ENCODE measurements at places on chromosomes 2 and 18.

GRCh38 chr2:95158891-95159619, 593 bp downstream of the ZNF514 start:
- no peak for DNase-seq

GRCh38 chr2:239569401-239570090, 168.7 kb upstream of the HDAC4 start:
- no peak for DNase-seq

GRCh38 chr2:208036357-208036756, 11.0 kb upstream of the PLEKHM3 start:
- DNase-seq: no peak

- no peak for DNase-seq
These were observed 47.0 kb downstream of the MTCL1 start for GRCh38 chr18:8752329-8752728.

DNA sequence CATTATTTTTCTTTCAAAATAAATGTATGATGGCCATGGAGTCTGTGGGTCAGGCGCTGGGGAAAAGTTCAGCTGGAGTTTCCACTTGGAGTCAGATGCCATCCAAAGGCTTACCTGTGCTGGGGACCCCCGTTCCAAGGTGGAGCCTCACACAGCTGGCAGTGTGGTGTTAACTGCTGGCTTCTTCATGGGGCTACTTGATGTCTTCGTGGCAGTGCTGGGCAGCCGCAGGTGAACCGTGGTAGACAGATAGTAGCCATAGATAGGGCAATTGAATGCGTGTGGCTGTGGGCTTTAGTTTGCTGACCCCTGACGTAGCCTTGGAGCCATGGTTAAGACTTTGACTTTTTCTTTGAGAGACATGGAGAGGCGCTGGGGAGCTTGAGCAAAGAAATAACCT, 83.1 kb downstream of the HS6ST1 start:
- no peak for DNase-seq

GRCh38 chr2:63589148-63589958, 590 bp downstream of the MDH1 start:
- DNase-seq: no peak

- DNase-seq: no peak
These were observed 207.6 kb downstream of the MGAT5 start for GRCh38 chr2:134461511-134461910.

GRCh38 chr2:112010751-112011150, 44.3 kb upstream of the TMEM87B start:
- DNase-seq: no peak

DNA sequence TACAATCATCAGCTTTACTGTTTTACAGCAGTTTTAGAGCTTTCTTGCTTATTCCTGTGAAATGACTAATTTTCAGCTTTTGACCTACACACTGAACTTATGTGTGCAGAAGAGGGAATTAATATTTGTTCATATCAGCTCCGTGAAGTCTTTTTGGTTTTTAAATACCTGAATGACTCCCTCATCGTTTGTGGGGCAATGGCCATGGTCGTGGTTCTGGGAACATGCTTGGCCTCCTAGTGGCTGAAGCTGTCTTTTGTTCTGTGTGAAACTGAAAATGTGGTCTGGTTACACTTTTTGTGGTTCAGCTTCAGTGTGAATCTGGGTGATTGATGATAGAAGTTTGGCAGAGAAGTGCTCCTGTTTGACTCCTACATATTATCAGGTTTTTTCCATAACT, 408.1 kb downstream of the THSD7B start:
- DNase-seq: no peak

GRCh38 chr2:202147775-202148174, 74.7 kb downstream of the KIAA2012 start:
- no peak for DNase-seq

GRCh38 chr2:188678882-188679281, 295.3 kb upstream of the COL3A1 start:
- no peak for DNase-seq

DNA sequence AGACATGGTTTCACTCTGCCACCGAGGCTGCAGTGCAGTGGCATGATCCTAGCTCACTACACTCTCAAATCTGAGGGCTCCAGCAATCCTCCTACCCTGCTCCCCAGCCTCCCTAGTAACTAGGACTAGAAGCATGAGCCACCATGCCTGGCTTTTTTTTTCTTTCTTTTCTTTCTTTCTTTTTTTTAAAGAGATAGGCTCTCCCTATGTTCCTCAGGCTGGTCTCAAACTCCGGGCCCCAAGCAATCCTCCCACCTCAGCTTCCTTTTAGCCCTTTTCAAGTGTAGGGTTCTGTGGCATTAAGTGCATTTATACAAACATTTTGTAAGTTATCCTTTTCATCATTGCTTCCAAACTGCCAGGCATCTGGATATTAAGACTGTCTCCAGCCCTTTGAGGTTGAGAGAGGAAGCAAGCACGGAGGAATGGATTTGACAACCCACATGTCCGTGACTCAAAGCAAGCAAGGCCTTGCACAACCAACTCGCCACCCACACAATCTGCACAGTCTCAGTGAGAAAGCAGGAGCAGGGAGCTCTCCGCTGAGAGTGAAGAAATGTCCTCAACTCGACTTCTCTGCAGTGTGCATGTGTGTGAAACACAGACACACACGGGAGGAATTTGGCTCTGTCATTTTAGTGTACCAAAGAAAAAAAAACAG, 65.6 kb downstream of the ATP8B1 start:
- no peak for DNase-seq

DNA sequence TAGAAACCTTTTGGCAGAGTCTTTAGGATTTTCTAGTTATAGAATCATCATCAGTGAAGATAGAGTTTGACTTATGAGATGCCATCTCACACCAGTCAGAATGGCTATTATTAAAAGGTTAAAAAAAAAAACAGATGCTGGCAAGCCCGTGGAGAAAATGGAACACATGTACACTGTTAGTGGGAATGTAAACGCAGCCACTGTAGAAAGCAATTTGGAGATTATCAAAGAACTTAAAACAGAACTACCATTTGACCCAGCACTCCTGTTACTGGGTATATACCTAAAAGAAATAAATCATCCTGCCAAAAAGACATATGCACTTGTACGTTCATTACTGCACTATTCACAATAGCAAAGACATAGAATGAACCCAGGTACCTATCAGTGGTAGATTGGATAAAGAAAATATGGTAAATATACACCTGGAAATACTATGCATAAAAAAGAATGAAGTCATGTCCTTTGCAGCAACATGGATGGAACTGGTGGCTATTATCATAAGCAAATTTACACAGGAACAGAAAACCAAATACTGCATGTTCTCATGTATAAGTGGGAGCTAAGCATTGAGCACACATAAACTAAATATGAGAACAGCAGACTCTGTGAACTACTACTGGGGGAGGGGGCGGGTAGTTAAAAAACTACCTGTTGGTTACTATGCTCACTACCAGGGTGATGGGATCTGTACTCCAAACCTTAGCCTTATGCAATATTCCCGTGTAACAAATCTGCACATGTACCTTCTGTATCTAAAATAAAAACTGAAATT, 279.0 kb downstream of the KIAA1328 start:
- no peak for DNase-seq

DNA sequence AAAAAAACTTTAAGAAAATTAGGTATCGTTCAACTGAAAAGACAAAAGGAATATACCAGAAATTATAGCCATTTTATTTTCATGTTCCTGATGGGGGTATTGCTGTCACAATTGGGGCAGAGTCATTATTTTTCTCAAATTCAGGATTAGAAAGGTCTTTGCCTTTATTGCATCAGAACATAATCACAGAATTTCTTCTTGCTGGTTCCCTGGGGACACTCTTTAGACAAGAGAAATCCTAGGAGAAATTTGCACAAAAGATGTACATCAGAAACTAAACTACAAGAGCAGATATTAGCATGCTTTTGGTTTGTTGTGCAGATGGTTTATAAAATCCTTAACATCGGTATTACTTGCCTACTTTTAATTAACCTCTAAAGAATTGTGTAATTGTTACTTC, 103.2 kb downstream of the NCOA1 start:
- no peak for DNase-seq

DNA sequence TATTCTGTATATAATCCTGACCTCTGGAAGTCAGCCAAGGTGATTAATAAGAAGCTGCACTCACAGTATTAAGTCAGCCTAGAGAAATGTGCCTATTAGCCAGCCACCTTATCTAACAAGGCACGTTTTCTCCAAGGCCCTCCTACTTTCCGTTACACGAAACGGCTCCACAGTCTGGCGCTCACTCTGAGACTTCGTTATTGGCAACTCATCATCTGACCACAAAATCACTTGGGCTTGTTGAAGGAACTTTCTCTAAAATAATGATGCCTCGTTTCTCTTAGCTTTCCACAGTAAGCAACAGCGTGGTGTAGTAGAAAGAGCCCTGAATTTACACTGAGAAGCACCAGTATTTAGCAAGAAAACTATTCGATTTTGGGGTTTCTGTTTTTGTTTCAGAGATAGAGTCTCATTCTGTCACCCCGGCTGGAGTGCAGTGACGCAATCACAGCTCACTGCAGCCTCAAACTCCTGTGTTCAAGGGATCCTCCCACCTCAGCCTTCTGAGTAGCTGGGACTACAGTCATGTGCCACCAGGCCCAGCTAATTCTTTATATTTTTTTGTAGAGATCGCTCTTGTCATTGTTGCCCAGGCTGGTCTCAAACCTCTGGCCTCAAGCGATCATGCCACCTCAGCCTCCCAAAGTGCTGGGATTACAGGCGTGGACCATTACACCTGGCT, 53.6 kb upstream of the SLC14A1 start:
- peak; percentile 28 for DNase-seq

DNA sequence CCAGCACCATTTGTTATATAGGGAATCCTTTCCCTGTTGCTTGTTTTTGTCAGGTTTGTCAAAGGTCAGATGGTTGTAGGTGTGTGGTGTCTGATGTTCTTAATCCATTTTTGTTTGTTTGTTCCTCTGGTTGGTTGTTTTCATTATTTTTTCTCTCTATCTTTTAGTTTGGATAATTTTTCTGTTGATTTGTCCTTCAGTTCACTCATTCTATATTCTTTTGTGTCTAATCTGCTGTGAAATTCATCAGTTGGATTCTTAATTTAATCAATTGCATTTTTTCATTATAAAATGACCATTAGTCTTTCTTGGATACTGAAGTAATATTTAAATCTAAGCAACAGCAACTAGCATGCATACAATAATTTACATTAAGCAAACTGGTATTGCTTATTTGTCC, 206.7 kb upstream of the TRIB2 start:
- no peak for DNase-seq

- no peak for DNase-seq
These were observed 254.0 kb downstream of the NRXN1 start for GRCh38 chr2:50777954-50778353.

DNA sequence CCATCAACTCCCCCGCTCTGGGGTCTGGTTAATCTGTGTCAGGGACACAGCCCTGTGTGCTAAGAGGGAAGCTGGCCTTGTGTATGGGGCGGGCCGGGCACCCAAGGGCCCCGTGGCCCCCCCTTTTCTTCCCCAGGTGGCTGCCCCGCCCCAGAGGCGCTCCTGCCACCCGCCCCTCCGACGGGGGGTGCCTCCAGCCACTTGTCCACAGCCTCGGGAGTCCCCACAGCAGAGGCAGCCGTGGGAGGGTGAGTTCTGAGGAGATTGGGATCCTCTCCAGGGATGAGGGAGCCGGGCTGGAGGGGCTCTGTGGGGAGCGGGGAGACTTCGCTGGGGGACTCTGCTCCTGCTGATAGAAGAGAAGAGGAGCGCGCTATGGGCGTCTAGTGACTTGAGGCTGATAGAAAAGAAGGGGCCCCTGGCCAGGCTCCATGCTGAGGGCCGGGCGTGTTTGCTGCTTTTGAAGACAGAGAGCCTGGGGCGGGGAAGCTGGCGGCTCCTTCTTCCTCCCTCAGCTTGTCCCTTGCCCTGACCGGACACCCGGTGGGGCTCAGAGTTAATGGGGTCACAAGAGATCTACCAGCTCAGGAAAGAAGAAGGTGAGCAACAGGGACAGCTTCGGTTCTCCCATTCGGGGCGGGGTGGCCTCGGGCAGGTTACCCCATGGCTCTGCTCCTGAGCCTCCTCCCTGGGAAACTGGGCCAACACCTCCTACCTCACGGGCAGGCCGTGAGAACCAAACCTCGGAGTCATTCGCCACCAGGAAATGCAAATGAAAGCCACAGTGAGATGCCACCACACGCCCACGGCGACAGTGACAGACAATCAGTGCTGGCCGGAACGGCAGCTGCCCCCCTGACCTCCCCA, 89.4 kb upstream of the TAF1B start:
- no peak for DNase-seq

- DNase-seq: no peak
These were observed 94.2 kb downstream of the ALPK2 start for GRCh38 chr18:58534535-58535301.

- no peak for DNase-seq
These were observed 86.9 kb downstream of the TRIB2 start for GRCh38 chr2:12803607-12804006.

GRCh38 chr2:133421516-133422324, 146.5 kb downstream of the NCKAP5 start:
- DNase-seq: no peak

DNA sequence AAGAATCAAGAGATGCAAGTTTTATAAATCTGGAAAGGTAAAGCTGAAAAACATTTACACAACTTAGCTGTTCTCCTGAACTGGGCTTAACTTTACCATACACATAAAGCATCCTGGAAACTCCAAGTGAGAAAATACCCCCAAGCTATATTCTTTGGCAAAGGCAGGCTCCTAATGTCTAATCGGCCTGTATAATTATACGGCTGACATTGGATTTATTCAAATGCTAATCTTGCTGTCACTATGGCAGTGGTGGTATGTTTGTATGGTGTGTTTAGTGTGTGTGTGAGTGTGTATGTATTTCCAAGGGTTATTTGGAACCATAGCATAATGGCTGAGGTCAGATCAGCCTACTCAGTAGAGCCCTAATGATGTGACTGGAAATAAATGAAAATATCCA, 1031.8 kb upstream of the ZEB2 start:
- DNase-seq: no peak

DNA sequence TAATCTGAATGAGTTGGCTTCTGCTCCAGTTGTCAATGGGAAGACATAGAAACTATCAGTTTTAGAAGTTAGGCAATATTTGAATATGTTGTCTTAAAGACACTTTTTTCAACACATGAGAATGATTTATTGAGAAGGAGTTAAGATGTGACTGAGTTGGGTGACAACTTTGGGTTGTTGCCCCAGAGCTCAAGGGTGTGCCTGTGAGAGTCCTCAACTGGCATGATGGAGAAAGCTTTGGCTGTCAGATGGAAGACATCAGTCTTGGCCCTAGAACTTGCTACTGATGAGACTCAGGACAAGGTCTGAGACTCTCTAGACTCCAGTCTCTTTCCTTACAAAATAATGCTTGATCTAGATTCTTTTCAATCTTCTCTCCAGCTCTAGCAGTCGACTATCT, 69.0 kb upstream of the CTAGE1 start:
- no peak for DNase-seq

GRCh38 chr2:23512778-23513177, 127.8 kb downstream of the KLHL29 start:
- DNase-seq: no peak

DNA sequence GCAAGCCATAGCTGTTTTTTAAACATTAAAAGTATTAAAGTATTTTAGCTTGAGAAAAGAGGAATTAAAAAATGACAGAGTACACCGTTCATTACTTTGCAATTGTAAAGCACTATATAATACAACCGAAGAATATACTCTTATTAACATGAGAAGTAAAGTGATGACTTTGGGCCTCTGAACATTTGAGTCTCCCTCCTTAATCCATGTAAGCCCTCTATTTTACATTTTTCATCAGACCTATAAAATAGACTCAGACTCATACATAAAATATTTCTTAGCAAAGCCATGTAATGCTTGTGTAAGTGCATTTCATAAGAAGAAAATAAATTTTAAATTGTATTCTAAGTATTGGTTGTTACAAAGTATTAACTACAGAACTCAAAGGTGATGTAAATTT, 198.6 kb downstream of the LRP1B start:
- no peak for DNase-seq
